ENCODE measurements at places on chromosomes 3 and 15.

DNA sequence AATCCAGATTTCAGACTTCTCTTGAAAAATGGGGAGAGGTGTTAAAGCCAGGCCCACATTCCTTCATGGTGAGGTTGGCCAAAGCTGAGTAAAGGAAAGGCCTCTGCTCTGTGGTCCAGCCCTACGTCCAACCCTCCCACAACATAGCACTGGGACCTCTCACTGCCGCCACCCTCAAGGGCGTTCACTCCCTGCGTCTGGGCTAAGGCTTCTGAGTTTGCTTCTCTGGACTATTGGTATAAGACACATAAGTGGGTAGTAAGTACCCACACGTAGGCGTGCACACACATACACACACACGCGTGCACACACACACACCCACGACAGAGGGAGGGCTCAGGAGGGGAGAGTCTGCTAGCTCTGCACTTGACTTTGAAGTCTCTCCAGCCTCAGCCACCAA lies 80.2 kb upstream of the PXYLP1 start:
- peak; percentile 12 for DNase-seq

DNA sequence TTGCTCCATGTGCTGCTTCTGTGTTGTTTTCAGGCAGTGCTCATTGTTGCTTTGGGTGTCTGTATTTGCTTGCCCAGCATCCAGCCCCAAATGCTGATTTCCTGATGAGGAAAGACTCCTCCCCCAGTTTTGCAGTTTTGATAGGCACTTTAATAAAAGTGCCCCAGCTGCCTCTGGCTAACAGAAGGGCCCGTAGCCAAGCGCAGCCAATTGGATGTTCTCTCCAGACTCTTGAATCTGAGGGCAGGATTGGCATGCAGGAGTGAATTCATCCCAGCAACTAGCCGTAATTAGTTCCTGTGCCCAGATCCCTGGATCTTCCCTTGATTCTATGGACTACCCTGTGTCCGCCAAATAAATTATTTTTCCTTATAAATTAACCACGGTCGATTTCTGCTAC lies 14.8 kb upstream of the SEMA5B start:
- no peak for DNase-seq

DNA sequence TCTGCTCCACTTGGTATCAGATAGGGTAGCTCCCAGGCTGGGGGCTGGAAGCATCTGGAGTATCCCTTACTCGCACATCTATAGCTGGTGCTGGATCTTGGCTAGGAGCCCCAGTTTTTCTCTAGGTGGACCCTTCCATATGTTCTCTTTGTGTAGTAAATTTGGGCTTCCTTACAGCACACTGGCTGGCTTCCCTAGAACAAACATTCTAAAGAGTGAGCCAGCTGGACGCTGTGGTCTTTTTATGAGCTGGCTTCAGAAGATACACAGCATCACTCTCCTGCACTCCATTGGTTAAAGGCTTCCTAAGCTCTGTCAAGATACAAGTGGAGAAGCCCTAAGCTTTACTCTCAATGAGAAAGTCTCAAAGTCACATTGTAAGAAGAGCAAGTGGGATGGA lies 322.1 kb downstream of the WDR72 start:
- DNase-seq: no peak

- no peak for DNase-seq
Observed at GRCh38 chr3:17964108-17964507, 221.7 kb upstream of the TBC1D5 start.

DNA sequence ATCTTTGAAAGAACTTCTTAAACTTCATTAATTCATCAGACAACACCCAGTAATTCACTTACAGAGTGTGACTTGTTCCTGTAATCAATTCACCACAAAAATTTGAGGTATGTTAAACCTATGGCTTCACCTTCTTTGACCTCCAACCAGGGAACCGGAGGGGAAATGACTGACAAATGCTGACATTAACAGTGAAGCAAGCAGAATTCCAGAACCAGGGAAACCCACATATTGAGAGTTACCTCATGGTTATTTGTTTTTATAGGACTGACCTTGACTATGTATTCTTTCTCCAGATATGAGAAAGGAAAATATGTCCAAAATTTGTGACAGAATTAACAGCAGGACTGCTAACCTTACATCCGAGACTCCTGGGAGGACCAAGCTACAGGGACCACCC lies 2.7 kb downstream of the P3H2 start:
- DNase-seq: no peak

- no peak for DNase-seq
Observed at GRCh38 chr15:68364028-68364659, 67.8 kb downstream of the ITGA11 start.

- DNase-seq: no peak
Observed at GRCh38 chr3:127740136-127740915, 67.6 kb downstream of the ABTB1 start.
